ENCODE measurements at places on chromosomes 3 and 15.
A peak's percentile ranks its signal among the peaks of the same experiment; 100 is the strongest.

- DNase-seq: peak; percentile 71
These were observed 7.7 kb downstream of the SNX4 start for GRCh38 chr3:125512135-125512920.

- DNase-seq: no peak
These were observed 75.4 kb downstream of the HERC1 start for GRCh38 chr15:63758341-63758740.

DNA sequence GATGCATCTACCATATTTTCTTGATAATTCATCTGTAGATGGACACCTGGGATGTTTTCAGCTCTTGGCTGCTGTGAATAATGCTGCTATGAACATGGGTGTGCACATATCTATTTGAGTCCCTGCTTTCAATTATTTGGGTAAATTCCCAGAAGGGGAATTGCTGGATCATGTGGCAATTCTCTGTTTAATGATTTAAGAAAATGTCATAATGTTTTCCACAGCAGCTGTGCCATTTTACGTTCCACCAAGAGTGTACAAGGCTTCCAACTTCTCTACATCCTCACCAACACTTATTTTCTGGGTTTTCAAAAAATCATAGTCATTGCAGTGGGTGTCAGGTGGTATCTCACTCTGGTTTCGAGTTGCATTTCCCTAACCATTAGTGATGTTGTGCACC lies 64.4 kb downstream of the NSMCE3 start:
- DNase-seq: no peak

DNA sequence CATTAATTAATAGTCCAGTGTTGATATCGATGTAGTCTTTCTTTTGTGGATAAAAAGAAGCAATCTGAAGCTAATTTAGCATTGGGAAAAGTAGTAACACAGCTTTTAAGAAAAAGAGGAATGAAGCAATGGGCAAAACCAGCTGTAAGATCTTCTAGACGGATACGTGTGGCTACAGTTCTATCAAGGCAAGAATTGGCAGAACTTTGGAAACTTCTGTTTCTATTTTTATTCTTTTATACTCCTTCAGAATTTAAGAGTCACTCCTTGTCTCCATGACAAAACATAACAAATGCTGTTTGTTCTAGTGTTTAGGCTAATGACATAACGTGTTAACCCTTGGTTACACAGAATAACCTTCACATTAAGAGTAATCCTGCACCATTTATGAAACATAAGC lies 289.2 kb downstream of the ROBO2 start:
- no peak for DNase-seq

DNA sequence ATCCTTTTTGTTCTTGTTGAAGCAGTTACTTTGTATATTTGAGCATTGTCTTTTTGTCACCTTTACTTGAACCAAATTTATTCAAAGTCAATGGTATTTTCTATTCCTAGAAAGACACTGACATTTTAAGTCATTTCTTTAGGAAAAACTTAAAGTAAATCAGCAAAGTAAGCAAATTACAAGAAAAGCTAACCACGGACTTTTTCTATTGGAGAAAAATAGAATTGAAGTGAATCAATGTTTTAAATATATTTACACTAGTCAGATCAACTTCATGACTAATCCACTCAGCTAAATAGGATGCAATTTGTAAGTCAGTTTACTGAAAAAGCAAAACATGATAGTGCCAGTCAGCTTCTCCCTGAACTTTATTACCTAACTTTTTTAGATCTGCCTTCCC lies 733.8 kb upstream of the ALCAM start:
- no peak for DNase-seq

DNA sequence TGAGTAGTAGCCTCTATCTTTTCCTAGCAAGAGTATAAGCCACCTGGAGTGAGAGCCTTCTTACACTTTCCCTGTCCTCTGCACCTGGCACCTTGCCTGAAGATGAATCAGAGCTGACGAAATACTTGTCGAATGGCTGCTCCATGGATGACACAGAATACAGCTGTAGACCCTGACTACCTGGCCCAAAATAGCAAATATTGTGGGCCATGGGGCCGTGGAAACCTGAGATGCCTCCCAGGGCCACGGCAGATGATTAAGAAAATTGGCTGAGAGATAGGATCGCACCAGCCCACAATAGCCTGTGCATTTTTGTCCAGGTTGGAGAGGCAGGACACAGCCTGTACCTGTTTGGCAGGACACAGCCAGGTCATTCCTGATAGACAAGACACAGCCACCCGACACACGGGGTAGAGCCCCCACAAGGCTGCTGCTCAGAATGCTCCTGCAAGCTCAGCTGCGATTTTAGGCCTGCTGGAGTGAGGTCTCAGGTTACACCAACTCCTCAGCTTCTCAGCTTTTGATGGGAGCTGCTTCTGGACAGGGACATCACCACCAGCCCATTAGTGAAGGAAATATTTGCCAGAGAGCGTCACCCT lies 22.9 kb upstream of the TPM1 start:
- no peak for DNase-seq

DNA sequence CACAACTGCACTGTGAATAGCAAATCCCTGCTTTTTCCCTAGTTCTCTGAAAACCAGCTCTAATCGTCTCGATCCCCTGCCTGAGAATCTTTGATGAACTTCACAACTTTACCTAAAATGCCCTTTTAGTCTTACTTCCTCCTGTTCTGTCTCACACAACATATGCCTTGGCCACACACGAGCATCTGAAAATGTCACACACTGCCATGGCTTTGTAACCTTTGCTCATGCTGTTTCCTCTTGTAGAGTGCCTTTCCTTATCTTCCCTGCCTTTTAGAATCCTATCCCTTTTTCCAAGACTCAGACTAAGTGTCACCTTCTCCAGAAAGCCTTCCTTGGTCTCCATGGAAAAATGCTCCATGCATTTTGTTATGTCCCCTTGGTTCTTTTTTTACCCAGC lies 71.4 kb upstream of the HACD2 start:
- no peak for DNase-seq

DNA sequence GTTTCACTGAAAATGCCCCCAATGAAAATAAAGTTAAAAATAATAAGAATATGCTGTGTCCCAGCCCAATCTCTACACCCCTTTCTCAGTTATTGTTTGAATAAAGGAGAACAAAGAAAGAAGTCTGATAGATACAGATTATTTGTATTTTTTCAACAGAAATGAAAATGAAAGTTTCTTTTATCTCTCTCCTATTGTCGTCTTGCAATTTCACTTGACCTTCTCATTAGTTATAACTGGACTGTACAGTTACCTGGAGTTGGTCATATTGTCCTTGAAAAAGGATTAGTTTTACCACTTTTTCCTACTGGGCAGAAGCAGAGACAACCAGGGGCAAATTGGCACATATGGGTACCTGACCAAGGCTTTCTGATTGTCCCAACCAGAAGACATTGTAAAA lies 440.0 kb downstream of the PDCD6IP start:
- no peak for DNase-seq

- DNase-seq: no peak
These were observed 2.5 kb downstream of the FEM1B start for GRCh38 chr15:68279779-68280753.

DNA sequence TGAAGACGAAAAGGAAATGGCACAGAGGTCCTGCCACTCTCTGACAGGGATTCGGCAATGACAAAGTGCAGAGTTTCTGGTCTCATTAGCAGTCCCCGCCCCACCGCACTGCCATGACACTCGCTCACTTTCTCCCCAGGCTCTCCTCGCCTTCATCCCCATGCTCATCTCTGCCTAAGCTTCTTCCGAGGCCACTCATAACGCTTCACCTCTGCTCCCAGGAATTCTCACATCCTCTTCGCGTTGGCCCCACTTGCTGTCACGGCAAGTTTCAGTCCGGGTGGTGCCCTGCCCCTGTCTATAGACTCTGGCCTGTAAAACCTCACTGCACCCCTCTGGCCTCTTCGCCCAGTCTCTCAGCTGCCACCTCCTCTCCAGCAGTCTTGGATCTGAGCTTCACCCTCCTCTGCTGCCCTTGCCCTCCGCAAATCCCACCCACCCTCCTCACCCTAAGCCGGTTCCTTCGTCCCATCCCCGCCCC lies 654 bp downstream of the RUBCN start:
- peak; percentile 23 for DNase-seq

- DNase-seq: no peak
These were observed 29.5 kb downstream of the NANOGP8 start for GRCh38 chr15:35055416-35056105.

- DNase-seq: no peak
These were observed 143.5 kb downstream of the LRRK1 start for GRCh38 chr15:101062471-101063171.

DNA sequence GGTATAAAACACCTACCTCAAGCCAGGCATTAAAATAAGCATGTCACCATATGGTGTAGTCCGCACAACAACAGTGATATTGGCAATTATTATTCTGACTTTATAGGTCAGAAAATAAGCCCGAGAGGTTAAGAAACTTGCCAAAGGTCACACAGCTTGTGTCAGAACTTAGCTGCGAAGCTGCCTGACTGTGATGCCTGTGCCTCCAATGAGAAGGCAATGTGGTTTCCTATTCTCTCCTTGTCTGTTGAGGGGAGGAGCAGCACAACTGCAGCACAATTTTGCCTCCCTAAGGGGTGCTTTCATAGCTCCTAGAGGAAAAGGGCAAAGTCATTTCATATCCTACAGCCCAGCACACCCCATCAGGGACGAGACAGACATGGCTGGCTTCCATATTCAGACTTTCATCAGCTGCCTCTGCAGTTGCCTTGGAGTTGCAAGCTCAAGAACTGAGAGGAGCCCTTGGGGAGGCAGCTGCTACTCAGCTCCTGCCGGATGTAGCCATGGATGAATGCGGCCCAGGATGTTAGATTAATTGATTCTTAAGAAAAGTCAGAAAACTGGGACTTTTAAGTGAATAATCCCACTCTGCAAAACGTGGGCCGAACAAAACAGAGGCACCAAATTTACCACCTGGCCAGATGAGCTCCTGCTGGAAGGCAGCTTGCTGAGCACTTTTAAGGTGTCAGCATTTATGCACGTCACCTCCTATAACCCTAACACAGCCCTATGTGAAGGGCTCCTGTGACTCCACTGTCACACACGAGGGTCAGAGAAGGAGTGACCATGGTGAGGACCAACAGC lies 38.5 kb downstream of the MYO5C start:
- DNase-seq: no peak

GRCh38 chr15:72304596-72304995 lies 15.4 kb downstream of the CELF6 start:
- no peak for DNase-seq

DNA sequence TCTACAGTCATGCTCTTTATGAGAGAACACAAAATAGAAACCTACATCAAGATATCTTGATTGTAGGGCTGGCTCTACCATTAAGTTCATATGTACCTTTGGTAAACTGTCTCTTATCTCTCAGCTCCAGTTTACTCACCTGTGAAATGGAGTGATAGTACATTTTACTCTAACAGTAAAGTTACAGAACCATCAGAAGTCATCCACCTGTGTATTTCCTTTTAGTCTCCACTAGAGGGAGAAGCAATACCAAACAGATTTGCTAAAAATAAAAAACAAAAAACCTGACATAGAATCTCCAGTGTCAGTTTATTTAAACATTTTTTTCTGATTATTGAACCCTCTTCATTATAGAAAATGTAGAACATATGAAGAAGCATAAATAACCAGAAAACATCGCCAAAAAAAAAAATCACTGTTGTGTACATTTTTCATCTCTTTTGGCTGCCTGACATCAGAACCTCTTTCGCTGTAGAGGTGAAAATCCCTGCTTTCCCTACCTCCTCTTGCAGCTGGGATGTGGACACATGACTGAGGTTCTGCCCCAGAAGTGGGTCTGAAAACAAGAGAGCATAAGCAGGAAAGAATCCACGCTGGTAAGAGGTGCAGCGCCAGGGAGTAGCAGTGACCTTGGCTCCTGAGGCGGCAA lies 48.7 kb upstream of the WDR72 start:
- no peak for DNase-seq

GRCh38 chr3:101229681-101230080 lies 90.7 kb downstream of the IMPG2 start:
- no peak for DNase-seq

- no peak for DNase-seq
These were observed 105.1 kb downstream of the CHST2 start for GRCh38 chr3:143224716-143225115.

DNA sequence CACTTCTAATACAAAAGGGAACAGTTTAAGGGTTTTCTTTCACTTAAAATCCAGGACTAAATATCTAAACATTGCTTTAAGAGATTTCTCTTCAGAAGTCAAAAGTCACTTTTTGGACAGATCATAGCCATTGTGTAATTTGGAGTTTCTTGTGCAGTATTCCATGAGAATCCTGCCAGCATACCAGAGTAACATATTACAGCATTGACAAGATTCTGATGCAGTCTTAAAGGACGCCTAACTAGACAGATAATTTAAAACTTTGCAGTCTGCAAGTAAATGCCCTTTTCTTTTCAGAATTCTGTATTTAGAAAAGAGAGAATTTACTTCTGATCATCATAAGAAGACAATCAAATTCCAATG lies 17.5 kb upstream of the IGSF10 start:
- no peak for DNase-seq

All from CD4-positive, alpha-beta T cell treated with Interleukin-2 at 100 ng/mL for 4 hours (primary cell).